ENCODE measurements at places on chromosomes 5 and 9.
A peak's percentile ranks its signal among the peaks of the same experiment; 100 is the strongest.

DNA sequence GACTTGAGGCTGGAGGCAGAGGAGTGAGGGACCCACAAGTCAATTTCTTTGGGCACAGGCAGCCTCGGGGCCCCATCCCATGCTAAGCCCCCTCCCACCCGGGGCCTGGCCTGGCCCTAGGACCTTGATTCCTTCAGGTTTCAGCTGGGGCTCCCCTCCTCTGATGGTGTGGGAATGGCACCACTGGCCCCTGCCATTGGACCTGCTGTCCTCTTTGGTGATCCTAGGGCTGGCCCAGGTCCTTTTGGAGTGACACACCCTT, 10.5 kb downstream of the ERGIC1 start:
- no peak for DNase-seq

GRCh38 chr9:89372230-89372816, 54.0 kb downstream of the SECISBP2 start:
- DNase-seq, result peak; percentile 19

GRCh38 chr5:56148453-56148971, 84.6 kb downstream of the ANKRD55 start:
- no peak for DNase-seq

GRCh38 chr5:16877267-16877935, 58.7 kb downstream of the MYO10 start:
- DNase-seq, result no peak

- DNase-seq, result no peak
These were observed 1.1 kb upstream of the ANXA2R start for GRCh38 chr5:43041110-43041668.

DNA sequence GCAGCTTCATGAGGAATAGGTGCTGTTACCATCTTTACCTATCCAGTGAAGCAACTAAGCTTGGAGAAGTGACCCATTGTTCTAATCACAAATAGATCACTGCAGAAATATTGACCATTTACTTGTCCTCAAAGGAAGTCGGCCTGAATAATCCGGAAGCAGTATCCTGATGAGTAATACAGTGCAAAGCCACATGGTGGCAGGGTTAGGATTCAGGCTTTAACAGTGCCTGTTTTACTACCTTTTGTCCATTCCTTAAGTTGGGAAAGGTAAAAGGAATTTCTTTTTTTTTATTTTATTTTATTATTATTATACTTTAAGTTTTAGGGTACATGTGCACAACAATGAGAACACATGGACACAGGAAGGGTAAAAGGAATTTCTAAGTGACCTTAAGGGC, 336.3 kb downstream of the KDM4C start:
- DNase-seq, result no peak

DNA sequence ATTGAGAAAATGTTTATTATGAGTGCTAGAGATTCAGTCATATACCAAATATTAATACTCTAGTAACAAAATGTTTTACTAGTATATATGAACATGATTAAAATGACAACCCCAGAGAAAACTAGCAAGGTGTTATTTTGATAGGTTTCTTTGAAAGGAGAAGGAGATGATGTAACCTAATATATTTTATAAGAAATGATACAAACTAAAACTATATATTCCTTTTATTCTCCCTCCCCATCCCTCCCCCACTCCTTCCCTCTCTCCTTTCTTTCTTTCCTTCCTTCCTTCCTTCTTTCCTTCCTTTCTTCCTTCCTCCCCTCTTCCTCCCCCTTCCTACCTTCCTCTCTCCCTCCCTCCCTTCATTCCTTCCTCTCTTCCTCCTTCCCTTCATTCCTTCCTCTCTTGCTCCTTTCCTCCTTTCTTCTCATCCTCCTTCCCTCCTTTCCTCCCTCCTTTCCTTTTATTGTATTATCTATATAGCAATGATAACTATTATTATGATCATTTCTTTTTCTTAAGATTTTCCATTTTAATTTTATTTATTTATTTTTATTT, 215.3 kb upstream of the MEF2C start:
- no peak for DNase-seq

GRCh38 chr5:74919487-74919886, 53.3 kb upstream of the FAM169A start:
- DNase-seq, result no peak

DNA sequence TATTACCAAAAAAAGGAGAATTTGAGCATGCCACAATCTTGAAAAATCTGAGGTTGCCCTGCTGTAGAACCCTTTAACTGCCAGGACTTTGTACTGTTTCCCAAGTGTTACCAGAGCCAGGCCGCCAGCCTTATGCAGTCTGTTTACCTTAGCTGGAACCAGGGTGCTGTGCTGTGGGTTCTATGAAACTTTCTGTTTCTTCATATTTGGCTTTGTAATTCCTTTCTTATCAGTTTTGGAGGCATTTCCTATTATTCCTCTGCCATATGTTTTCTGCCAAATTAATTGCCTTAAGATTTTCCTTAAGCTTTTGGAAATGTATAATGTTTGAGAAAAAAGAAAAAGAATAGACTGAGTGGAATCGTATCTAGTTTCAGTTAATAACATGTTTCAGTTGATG, 2.1 kb downstream of the S1PR3 start:
- no peak for DNase-seq

DNA sequence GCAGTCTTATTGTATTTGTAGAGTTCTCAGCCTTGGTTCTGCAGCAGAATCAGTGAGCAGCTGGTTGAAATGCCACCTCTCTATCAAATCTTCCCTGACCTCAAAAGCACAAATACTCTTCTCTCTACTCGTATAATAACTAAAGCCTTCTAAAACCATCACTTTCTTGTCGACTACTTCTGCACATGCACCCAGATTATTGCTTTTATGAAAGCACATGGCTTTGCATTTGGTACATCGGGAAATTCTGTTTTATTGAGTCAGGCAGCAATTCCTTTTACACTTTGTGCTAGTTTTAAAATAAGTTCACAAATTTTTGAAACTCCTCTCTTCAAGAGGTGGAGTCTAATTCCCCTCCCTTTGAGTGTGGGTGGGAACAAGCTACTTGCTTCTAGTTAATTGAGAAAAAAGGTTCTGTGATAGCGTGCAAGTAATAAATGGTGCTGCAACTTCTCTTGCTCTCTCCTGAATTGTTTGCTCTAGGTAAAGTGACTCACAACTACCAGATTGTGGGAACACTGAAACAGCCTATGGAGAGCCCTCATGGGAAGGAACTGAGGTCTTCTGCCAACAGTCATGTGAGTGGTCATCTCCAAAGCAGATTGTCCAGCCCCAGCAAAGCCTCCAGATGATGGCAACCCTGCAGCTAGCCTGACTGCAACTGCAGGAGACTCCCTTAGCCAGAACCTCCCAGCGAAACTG, 66.0 kb upstream of the TAF1L start:
- no peak for DNase-seq

GRCh38 chr5:1341863-1342262, 3.0 kb downstream of the CLPTM1L start:
- no peak for DNase-seq
